ENCODE measurements at places on chromosomes 3 and 15. TPM values are rescaled to one million over a fixed set of nuclear protein-coding genes. Genes with fewer than 3 reads are reported as not detected.

GRCh38 chr15:77387365-77388105 is 32.4 kb downstream of the PEAK1 start:
- DNase-seq: no peak

DNA sequence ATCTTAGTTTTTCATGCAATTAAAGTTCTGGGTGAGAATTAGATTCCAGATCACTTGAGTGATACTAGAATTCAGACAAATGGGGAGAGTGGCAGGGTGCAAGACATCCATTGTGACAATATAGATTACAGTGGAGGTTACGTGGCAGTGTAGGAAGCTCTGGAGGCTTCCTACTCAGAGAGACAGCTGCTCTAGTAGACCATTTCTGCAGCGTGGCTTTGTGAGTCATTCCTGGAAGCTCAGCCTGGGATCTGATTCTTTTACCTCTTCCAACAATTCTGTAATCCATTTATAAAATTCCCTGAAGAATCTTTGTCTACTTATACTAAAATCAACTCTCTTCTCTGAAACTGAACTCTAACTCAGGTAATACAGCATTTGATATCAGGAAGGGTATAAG is 90.4 kb upstream of the ASB14 start:
- DNase-seq: no peak

GRCh38 chr3:101519685-101520365 is 6.8 kb upstream of the SENP7 start:
- no peak for DNase-seq

GRCh38 chr3:23162934-23163333 is 40.2 kb upstream of the UBE2E2 start:
- DNase-seq: no peak

Gene PP2D1
- total RNA-seq: not detected

GRCh38 chr3:20669184-20669583 is 483.2 kb upstream of the SGO1 start:
- no peak for DNase-seq

Gene GPR160
- 10.3 TPM for total RNA-seq

GRCh38 chr15:71647487-71647808 is 162.9 kb upstream of the NR2E3 start:
- DNase-seq: no peak

Gene PIERCE2
- 0.44 TPM for total RNA-seq

Gene WDR93
- not detected for total RNA-seq

DNA sequence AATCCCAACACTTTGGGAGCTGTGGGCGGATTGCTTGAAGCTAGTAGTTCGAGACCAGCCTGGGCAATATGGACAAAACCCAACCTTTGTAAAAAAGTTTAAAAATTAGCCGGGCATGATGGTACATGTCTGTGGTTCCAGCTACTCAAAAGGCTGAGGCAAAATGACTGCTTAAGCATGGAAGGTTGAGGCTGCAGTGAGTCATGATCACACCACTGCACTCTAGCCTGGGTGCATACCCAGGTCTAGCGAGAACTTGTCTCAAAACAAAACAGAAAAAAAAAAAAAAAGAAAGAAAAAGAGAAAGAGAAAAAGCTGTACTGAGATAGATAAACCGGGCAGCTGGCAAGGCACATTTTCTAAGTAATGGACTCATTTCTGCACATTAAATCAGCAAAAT is 10.6 kb downstream of the ARPP19 start:
- peak; percentile 82 for DNase-seq

Gene ACAN
- total RNA-seq: not detected

Gene RGMA
- 0.47 TPM for total RNA-seq

Measured in activated naive CD4-positive, alpha-beta T cell treated with anti-CD3 and anti-CD28 coated beads for 36 hours (primary cell).